ENCODE measurements at places on chromosomes 3 and 15.

- DNase-seq: no peak
These were observed 407.4 kb downstream of the RSL24D1 start for GRCh38 chr15:54789376-54789775.

DNA sequence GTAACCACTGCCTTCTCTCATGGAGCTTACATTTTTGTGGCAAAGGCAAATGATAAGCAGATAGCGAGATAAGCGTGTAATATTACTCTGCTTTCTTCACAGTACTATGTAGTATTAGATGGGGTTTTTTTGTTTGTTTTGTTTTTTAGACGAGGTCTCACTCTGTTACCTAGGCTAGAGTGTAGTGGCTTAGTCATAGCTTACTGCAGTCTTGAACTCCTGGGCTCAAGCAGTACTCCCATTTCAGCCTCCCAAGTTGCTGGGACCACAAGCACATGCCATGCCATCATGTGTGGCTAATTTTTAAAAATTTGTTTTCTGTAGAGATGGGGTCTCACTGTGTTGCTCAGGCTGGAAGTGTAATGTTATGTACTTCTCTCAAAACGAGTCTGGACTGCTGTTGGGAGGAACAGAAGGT lies 22.9 kb downstream of the MBNL1 start:
- no peak for DNase-seq

DNA sequence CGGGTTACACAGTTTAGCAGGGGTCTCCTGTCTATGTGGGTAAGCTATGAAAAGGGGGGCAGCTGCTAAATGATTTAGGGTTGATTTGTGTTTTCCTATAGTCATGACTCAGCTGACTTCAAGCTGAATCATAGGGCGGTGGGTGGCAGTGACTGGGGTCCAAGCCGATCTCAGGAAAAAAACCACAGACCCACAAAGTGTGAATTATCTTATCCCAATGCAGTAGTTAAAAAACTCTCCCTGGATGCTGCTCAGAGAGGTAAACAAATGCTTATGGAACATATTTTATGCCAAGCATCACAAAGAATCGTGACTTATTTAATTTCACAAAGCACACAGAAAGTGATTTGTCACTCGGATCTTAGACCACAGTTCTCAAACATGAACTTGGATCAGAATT lies 18.4 kb upstream of the TOPAZ1 start:
- no peak for DNase-seq

DNA sequence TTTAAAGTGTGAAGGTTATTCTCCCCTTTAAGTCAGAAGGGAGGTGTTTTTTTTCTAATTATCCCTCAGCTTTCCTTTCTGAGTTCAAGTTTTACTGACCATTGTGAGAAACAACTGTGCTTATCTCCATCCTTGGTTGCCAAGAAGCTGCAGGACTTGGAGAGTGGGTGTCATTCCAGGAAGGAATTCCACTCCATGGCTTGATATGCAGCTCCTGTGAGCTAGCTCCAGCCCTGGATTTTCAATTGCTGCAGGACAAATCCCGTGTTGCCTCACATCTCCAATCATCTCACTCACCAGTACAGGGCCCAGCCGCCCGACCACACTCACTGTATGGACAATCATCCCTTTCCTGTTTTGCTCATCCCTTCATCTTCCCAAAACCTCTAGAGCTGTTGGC lies 122.5 kb downstream of the IGSF11 start:
- no peak for DNase-seq

DNA sequence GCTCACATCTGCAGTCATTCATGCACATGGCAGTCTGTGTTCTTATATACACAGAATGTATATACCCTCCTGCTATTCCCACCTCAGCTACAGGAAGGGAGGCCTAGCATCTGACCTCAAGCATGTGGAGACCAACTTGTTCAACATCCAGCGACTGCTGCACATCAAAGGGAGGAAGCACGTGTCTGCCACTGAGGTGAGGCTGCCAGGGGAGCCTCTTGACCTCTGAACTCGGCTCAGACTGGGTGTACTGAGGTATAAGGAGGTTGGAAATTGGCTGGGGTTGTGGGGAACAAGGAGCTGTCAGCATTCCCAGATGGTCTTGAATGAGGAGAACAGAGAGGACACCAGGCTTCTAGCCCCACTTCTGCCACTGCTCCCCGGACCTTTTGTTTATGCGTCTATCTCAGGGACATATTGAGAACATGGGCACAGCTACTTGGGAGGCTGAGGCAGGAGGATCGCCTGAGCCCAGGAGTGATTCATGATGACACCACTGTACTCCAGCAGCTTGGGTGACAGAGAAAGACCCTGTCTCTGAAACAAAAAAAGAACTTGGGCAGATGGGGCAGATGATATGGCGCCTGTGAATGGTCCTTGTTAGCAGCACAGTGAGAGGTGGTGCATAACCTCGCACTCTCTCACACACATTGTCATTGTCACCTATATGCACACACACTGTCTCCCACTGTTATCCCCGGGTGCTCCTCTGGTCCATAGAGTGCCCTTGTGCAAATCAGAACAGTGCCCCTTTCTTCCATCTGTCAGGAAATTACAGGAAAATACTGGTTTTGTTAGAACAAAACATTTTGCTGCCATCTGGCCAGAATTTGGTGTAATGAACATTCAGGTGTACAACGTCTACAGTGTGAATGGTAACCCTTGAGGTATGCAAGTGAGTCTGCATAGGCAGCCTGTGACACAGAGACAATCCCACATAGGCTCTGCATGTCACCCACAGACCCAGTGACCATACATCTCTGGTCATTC lies 5.4 kb downstream of the VILL start:
- DNase-seq: no peak

GRCh38 chr3:17552351-17552750 lies 190.1 kb downstream of the TBC1D5 start:
- DNase-seq: no peak

DNA sequence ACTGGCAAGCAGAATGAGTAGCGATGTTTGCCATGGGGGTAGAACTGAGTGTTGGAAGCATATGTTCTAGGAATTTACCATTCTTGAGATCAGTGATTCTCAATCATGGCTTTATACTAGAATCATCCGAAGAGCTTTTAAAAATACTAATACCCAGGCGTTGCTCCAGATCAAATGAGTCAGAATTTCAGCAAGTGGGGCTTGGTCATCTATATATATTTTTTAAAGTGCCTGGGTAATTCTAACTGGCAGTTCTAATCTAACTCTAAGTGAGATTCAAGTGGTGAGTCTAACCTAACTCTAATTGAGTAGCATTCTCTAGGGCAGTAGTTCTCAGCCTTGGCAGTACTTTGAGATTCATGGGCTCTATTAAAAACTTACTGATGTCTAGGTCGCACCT lies 20.8 kb downstream of the TM4SF1 start:
- no peak for DNase-seq

- no peak for DNase-seq
These were observed 38.7 kb upstream of the ROBO2 start for GRCh38 chr3:77001062-77001701.

DNA sequence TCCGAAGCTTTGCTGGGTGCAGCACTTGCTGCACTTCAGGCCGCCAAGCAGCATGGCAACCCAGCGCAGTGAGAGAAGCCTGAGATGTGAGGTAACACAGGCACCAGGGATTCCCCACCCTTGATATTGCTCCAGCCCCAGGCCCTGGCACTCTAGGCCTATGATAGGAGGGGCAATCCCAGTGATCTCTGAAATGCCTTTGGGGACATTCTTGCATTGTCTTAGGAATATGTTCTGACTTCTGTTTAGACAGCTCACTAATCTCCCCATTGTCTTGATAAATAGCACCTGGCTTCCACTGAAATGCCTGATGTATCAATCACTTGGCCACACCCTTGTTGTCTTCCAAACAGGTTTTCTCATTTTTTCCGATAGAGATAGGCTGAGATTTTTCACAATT lies 102.8 kb downstream of the SOX14 start:
- no peak for DNase-seq

DNA sequence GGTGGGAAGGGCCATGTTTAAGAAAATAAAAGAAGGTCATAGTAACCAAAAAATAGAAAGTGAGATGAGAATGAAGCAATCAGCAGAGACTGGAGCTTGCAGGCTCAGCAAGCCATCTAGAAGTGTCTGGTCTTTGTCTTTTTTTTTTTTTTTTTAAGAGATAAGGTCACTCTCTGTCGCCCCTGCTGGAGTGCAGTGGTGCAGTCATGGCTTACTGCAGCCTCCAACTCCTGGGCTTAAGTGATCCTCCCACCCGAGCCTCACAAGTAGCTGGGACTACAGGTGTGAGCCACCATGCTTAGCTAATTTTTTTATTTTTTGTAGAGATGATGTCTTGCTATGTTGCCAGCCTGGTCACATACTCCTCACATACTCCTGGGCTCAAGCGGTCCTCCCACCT lies 36.2 kb downstream of the GXYLT2 start:
- no peak for DNase-seq

GRCh38 chr3:64915778-64916177 lies 228.0 kb upstream of the ADAMTS9 start:
- no peak for DNase-seq

DNA sequence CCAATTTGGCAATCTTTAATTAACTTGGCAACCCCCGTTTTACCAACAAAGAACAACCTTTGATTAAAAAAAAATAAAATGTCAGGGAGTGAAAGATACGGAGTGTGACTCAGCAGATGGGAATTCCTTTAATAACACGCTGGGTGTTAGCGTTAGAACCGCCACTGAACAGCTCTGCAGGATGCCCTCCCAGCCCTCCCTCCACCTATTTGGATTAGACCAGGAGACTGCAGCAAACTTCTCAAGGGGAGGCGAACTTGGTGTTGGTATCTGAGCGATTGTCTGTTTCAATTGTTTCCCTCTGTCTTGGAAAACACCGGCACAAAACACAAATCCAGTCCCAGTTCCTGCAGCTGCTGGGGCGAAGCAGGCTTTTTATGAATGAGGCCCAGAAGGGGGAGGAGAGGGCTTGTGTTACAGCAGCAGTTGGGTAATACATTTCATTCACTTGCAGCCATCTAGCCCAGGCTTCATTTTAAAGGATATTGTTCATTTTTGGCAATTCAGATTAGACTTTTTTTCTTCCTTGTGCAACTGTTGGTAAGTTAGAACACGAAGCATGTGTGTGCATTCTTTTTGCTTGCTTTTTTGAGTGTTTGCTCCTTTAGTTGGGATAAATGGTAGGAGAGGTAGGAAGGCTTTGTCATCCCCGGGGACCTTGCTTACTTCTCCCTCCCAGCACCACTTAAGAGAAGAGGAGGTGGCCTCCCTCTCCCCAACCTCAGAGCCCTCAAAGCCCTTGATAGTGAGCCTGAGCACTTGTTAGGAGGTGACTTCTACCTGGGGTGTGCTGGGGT lies 152.3 kb downstream of the IGF1R start:
- DNase-seq: no peak

- no peak for DNase-seq
These were observed 29.3 kb upstream of the TRAK1 start for GRCh38 chr3:42061713-42062380.

- DNase-seq: no peak
These were observed 5.7 kb upstream of the CLK3 start for GRCh38 chr15:74609938-74610301.

DNA sequence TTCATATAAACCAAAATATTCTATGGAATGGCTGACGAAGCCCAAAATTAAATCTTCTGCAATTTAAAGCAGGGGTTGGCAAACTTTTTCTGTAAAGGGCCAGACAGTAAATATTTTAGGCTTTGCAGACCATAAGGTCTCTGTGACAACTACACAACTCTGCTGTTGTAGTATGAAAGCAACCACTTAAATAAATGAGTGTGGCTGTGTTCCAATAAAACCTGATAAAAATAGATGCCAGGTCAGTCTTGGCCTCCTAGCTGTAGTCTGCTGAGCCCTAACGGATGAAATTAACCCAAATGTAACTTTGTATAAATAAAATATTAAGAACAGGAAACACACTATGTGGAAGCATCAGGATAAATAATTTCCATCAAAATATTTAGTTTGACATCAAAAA lies 104.2 kb downstream of the FBXL22 start:
- no peak for DNase-seq

- DNase-seq: no peak
These were observed 24.0 kb downstream of the NOX5 start for GRCh38 chr15:69038508-69038907.

GRCh38 chr3:106208967-106209366 lies 340.2 kb upstream of the CBLB start:
- DNase-seq: no peak

DNA sequence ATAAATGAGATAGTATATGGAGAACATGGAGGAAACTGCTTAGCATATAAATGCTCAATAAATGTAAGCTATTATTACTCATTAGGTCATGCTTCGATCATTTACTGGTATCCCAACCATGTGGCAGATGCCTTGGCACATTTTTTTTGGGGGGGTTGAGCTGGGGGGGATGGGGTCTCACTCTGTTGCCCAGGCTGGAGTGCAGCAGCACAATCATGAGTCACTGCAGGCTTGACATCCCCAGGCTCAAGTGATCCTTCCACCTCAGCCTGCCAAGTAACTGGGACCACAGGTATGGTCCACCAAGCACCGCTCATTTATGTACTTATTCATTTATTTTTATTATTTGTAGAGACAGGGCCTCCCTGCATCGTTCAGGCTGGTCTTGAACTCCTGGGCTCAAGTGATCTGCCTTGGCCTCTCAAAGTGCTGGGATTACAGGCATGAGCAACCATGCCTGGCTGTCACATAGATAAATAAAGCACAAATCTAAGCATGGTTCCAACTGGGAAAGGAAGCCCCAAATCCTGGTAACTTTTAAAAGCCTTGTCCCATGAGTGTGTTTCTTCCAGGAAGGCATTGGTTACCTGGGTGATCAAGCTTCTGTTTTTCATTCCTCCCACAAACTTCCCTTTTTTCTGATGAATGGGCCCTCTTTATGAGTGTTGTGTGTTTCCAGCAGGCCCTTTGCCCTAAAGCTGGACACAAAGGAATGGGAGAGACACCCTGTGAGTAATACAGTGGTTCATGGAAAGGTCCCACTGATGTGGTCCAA lies 147.4 kb upstream of the UMPS start:
- no peak for DNase-seq

- DNase-seq: no peak
These were observed 92.0 kb upstream of the VEPH1 start for GRCh38 chr3:157595259-157595658.

GRCh38 chr3:99833617-99834205 lies 16.0 kb downstream of the CMSS1 start:
- no peak for DNase-seq

GRCh38 chr3:13206799-13207577 lies 133.8 kb upstream of the IQSEC1 start:
- no peak for DNase-seq

- DNase-seq: no peak
These were observed 52.7 kb downstream of the RAD54L2 start for GRCh38 chr3:51591231-51591630.

- no peak for DNase-seq
These were observed 263.3 kb downstream of the ABHD5 start for GRCh38 chr3:43953814-43954692.

DNA sequence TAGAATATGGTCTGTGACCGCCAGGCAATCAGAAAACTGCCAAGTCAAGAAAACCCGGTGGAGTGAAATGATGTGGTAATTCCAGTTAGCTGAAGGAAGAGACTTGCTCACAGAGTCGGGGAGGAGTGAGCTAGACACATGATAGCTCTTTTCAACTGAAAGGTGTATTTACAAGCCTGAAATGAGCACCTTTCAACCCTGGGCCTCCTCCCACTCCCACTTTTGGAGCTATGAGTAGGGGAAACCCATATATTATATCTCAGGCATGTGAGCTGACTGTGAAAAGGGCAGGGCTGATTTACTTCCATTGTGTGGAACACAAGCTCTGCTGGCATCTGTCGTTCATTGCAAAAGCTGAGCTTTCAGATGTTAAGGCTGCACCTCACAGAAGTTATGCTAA lies 960.2 kb downstream of the TUSC7 start:
- no peak for DNase-seq

- DNase-seq: no peak
These were observed 353.9 kb downstream of the PTPRG start for GRCh38 chr3:61915296-61915695.
